Stimulated activated CD8-positive, alpha-beta memory T cell treated with anti-CD3 and anti-CD28 coated beads, Interleukin-4, amount 100 ng/mL, for 4 hours (primary cell): ENCODE measurements at places on chromosomes 2 and 18.

GRCh38 chr2:40723194-40723593 is 271.3 kb upstream of the SLC8A1 start:
- no peak for DNase-seq

DNA sequence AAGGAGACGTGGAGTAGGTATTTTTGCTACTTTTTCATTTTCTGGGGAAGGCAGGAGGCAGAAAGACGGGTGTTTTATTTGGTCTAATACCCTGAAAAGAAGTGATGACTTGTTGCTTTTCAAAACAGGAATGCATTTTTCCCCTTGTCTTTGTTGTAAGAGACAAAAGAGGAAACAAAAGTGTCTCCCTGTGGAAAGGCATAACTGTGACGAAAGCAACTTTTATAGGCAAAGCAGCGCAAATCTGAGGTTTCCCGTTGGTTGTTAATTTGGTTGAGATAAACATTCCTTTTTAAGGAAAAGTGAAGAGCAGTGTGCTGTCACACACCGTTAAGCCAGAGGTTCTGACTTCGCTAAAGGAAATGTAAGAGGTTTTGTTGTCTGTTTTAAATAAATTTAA is 3.4 kb downstream of the FZD7 start:
- no peak for DNase-seq

GRCh38 chr2:172484253-172484652 is 56.9 kb downstream of the ITGA6 start:
- DNase-seq, result no peak

- DNase-seq, result no peak
These were observed 160.6 kb downstream of the RNF144A start for GRCh38 chr2:7077660-7078267.

GRCh38 chr2:43302182-43302960 is 76.0 kb upstream of the ZFP36L2 start:
- no peak for DNase-seq

GRCh38 chr2:208093128-208093527 is 31.2 kb downstream of the CRYGD start:
- DNase-seq, result no peak

GRCh38 chr2:117646872-117647271 is 167.6 kb upstream of the DDX18 start:
- no peak for DNase-seq

- no peak for DNase-seq
These were observed 48.9 kb downstream of the PSMD14 start for GRCh38 chr2:161357097-161357496.

- DNase-seq, result no peak
These were observed 677.0 kb downstream of the NYAP2 start for GRCh38 chr2:226076529-226076928.

DNA sequence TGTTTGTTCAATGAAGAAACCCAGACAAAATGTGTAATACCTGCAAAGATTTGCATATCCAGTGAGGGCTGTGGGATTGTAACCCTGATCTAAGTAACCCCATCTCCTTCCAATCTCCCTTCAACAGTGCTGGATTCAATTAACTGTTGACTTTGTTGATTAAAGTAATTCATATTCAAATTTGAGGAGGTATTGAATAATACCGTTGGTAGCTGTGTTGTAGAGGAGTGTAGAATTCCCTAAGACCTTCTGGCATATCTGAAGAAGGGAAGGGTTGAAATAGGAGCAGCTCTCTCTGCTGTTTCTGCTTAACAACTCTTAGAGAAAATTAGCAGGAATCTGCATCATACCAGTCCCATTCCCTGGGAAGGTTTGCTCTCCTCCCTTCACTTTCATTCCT is 28.2 kb downstream of the MAIP1 start:
- DNase-seq, result no peak

DNA sequence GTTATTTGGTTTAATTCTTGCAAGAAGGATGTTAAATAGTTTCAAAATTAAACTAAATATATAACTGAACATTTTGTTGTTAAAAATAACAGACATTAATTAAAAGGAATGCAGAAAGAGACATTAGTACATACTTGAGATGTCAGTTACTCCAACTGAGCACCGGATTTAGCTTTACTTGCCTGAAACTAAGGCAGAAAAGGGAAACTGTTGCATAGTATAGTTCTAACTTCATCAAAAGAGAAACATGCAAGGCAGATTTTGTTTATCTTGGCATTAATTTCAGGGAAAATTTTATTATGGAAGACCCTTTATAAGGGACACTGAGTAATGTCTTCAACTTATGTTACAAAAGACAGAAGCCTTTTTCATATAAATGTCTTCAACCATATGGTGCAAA is 218.3 kb downstream of the STK39 start:
- no peak for DNase-seq

GRCh38 chr2:108906403-108907077 is 82.5 kb downstream of the EDAR start:
- no peak for DNase-seq

DNA sequence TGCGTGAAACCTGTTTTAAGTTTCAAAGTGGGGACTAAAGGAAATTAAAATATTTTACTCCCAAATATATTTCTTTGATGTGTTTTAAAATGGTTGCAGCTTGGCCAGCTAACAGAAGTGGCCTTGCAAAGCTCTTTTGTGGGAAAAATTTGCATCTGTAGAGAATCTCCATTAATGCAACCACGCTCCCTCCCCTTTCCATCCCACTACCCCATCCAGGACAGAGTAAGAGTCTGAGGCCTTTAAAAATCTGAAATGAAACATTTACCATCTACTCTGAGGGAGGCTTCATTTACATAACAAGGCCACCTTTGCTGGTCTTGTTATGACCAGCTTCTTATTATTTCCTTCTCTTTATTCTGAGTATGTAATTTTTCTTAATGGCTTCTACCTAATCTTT is 63.5 kb downstream of the STAT4 start:
- no peak for DNase-seq

DNA sequence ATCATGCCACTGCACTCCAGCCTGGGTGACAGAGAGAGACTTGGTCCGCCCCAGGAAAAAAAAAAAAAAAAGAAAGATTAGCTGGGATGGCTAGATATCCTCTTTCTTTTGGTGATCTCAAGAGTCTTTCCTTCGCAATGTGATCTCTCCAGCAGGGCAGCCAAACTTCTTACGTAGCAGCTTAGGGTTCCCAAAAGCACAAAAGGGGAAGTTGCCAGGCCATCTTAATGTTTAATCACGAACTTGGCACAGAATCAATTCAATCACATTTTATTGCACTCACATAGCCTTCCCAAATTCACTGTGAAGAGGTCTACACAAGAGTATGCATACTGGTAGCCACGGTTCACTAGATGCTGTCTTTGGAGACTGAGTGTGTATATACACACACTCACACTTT is 53.1 kb downstream of the VIL1 start:
- no peak for DNase-seq

DNA sequence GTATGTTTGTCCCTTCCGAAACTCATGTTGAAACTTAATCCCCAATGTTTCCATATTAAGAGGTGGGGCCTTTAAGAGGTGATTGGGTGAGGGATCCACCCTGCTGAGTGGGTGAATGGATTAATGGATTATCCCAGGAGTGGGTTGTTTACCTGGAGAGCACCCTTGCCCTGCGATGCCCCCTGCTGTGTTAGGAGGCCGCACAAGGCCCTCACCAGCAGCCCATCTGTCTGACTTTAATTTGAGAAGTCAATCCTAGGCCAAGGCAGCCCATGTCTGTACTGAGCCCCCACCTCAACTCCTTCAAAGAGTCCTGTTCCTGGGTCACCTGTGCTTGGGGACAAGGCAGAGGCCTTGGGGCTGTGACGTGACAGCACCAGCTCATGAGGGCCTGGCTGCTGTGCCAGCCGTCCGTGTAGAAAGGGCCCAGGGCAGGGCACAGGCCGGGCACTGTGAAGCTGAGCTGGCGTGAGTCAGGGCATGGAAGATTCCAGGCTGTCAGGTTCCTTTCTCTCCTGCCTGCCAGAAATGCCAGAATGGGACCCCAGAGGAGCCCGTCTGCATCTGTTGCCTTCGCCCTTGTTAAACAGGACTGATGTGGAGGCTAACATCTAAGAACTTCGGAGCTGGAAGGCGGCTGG is 21.3 kb upstream of the TAF1B start:
- no peak for DNase-seq

DNA sequence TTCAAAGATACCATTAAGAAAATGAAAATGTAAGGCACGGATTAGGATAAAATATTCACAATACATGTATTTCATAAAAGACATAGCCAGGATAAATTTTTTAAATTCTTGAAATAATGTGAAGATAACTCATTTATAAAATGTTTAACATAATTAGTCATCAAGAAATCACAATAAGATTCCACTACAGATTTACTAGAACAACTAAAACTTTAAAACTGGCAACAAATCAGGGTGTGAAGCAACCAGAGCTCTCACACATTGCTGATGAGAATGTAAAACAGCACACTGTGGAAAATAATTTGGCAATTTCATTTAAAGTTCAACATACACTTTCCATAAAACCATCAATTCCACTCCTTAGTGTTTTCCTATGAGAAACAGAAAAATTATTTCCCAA is 89.6 kb upstream of the UBE2E3 start:
- no peak for DNase-seq

DNA sequence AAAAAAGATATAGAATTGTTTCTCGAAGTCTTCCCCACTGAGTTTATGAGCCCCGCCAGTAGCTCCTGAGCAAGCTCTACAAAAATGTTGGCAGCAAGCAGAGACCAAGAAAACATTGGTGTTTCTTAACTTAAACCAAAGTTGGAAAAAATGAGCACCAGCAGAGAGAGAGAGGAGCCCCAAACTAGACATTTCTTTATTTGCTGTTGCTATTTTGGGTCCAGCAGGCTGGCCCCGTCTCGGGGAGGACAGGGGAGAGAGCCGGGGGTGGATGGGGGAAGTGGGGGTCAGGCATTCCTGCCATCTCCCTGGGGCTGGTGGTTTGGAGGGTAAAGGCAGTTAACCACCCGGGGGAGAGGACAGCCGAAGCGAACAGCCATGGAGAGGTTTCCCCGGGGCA is 113.0 kb downstream of the DYSF start:
- no peak for DNase-seq

GRCh38 chr2:224426656-224427055 is 24.7 kb upstream of the FAM124B start:
- no peak for DNase-seq
